Central memory CD8-positive, alpha-beta T cell (primary cell): ENCODE measurements at places on chromosomes 6 and 20.
A peak's percentile ranks its signal among the peaks of the same experiment; 100 is the strongest.

DNA sequence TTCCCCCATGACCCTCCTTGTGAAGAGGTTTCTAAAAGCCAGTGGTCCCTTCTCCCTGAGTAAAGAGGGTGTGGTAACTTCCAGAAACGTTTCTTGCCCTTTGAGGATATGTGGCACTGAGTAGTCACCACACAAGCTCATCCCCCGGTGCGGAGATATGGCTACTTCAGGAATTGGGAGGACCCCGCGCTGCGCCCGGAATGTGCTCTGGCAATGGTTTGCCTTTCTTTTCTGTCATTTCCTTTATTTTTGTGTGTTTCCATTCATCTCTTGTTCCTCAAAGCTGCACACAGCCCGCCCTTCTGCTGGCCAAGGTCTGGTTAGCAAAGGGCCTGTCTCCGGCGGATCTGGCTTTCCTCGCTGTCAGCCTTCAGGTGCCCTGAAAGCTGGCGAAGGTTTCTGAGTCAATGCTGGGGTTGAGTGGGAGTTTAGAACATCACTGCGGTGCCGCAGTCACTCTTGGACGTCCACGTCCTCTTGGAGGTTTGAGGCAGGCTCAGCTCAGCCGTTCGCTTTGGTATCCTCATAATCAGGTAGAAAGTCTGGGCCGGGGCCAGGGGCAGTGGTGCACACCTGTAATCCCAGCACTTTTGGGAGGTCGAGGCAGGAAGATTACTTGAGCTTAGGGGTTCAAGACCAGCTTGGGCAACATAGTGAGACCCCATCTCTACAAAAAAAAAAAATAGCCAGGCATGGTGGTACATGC lies 67.2 kb downstream of the TCP11 start:
- no peak overlapping the region for H3K4me3 ChIP-seq
- H3K4me1 ChIP-seq: no peaks in the 10 kb centered on the region
- H3K27ac ChIP-seq: no peak overlapping the region
- H3K27me3 ChIP-seq: no peaks in the 10 kb centered on the region
- no peak for DNase-seq
- peaks cover 7% of the 10 kb centered on the region for H3K36me3 ChIP-seq

- H3K4me3 ChIP-seq: no peak overlapping the region
- H3K4me1 ChIP-seq: no peaks in the 10 kb centered on the region
- no peak overlapping the region for H3K27ac ChIP-seq
These were observed 614.2 kb upstream of the CITED2 start for GRCh38 chr6:139988685-139989084.

GRCh38 chr6:72424476-72424875 lies 197.4 kb upstream of the KCNQ5 start:
- no peak for DNase-seq
- H3K27me3 ChIP-seq: peaks cover 38% of the 10 kb centered on the region
- no peaks in the 10 kb centered on the region for H3K36me3 ChIP-seq
- no peaks in the 10 kb centered on the region for H3K4me1 ChIP-seq
- H3K4me3 ChIP-seq: no peak overlapping the region

DNA sequence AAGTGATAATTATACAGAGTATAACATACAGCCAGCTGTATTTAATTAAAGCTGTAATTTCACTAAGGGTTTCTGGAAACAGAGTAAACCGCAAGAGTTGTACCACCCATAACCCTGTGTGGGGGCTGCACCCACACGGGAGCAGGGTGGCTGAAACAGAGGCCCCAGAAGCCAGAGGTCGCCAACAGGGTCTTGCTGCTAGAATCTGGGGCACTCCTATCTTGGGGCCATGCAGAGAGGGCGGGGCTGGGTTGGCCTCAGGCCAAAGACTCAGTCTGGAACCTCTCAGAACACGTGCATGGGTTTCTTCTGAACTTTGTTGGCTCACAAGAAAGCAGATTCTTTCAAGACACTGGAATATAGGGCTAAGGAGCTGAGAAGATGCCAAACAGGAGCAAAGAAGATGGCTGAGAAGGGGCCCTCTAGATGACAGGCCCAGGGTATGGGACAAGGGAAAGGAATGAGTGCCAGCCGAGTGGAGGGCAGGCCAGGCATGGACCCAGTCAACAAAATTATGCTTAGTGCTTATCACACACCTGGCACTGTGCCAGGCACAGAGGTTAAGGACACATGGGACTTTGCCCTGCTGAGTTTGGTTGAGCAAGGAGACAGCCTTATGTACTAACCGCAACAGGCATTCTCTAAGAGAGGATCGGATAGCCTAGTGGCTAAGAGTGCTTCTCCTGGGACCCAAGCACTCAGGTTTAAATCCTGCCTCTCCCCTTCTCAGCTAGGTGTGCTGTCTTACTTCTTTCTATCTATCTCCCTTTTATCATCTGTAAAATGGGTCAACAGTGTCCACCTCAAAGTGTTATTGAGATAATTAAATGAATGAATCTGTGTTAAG lies 96.6 kb upstream of the FOXP4 start:
- no peak overlapping the region for H3K27ac ChIP-seq
- H3K4me1 ChIP-seq: no peaks in the 10 kb centered on the region
- H3K36me3 ChIP-seq: no peaks in the 10 kb centered on the region
- H3K4me3 ChIP-seq: no peak overlapping the region

GRCh38 chr6:37520926-37521325 lies 21.2 kb upstream of the CCDC167 start:
- H3K4me3 ChIP-seq: no peak overlapping the region
- no peak for DNase-seq
- H3K27me3 ChIP-seq: no peaks in the 10 kb centered on the region

DNA sequence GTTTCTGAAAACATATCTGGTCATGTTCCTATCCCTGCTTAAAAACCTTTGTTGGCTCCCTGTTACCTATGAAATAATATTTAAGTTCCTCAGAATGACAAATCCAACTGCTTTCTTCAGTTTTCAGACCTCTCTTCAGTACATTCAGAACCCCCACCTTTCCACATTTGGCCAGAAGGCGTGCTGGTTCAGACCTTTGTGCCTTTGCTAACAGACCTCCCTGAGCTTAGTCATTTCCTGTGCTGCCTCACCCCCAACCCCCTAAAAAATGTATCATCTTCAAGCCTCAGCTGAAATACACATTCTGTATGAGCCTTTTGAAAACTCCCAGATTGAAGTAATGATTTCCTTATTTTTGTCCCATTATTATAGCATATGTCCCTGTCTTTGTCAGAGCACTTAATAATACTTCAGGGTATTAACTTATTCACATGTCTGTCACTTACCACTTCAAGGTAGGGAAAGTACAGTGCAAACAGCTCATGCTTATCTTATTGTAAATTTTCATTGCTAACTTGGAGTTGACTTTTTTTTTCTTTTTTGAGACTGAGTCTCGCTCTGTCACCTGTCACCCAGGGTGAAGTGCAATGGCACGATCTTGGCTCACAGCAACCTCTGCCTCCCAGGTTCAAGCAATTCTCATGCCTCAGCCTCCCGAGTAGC lies 19.7 kb downstream of the FAM217A start:
- peak overlapping the region; percentile 15 for H3K4me3 ChIP-seq
- DNase-seq: no peak
- H3K4me1 ChIP-seq: peaks cover 14% of the 10 kb centered on the region
- no peaks in the 10 kb centered on the region for H3K27me3 ChIP-seq

DNA sequence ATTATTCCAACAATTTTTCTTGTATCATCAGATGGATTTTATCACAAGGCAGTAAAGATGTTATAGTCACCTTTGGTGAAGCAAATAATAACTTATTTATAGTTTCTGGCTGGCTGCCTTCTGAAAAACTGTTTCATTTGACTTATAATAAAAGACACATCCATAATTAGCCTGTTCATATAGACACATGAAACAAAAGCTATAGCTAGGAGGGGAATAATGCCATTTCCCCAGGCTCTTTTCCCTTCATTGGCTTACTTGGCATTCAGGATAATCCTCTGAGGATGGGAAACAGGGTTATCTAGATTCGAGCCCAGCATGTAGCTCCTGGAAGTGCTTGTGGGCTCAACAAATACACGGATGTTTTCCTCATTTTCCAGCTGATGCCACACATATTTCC lies 17.5 kb downstream of the MMP24 start:
- no peaks in the 10 kb centered on the region for H3K27me3 ChIP-seq
- no peak for DNase-seq
- H3K27ac ChIP-seq: no peak overlapping the region

DNA sequence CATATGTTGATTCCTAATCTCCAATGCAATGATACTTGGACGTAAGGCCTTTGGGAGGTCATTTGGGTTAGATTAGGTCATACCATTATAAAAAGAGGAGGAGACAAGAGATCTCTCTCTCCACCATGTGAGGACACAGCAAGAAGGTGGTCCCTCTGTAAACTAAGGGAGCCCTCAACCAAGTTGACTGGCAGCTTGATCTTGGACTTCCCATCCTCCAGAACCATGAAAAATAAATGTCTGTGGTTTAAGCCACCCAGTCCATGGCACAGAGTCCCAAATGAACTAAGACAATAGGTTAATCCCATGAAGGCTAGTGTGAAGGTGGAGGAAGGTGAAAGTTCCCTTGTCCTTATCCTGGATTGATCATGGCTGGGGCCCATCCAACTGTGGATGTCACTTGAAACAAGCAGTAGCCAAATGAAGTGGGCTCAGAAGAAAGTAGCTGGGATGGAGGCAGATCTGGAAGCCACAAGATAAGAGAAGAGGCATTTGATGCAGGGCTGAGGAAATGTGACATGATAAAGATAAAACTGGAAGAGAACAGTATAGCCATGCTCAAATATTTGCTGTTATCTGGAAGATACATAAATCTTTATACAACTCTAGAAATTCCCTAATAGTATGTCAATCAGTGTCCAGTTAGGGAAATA lies 99.9 kb downstream of the BANF2 start:
- H3K27ac ChIP-seq: no peak overlapping the region
- H3K27me3 ChIP-seq: peaks cover 66% of the 10 kb centered on the region
- DNase-seq: no peak
- peaks cover 4% of the 10 kb centered on the region for H3K36me3 ChIP-seq
- no peak overlapping the region for H3K4me3 ChIP-seq

- DNase-seq: no peak
- no peak overlapping the region for H3K4me3 ChIP-seq
- peaks cover 8% of the 10 kb centered on the region for H3K4me1 ChIP-seq
- no peaks in the 10 kb centered on the region for H3K27me3 ChIP-seq
- H3K36me3 ChIP-seq: peaks cover 4% of the 10 kb centered on the region
These were observed 152.5 kb downstream of the MTHFD1L start for GRCh38 chr6:151018046-151018445.

DNA sequence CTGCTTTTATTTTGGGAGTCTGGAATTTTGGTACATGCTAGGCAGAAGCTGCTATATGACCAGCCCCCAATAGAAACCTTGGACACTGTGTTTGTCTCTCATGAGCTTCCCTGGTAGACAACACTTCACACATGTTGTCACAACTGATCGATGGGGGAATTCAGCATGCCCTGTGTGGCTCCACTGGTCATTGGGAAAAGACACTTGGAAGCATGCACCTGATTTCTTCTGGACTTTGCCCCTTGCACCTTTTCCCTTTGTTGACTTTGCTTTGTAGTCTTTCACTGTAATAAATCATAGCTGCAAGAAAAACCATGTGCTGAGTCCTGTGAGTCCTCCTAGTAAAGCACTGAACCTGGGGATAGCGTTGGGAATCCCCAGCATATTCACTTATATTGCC lies 7.9 kb upstream of the WFDC10A start:
- H3K4me3 ChIP-seq: no peak overlapping the region
- H3K27me3 ChIP-seq: peaks cover 18% of the 10 kb centered on the region
- no peak for DNase-seq
- no peak overlapping the region for H3K27ac ChIP-seq

- H3K4me3 ChIP-seq: no peak overlapping the region
- no peak overlapping the region for H3K27ac ChIP-seq
- peaks cover 1% of the 10 kb centered on the region for H3K36me3 ChIP-seq
- no peak for DNase-seq
These were observed 471.3 kb downstream of the DHX35 start for GRCh38 chr20:39433466-39433865.

DNA sequence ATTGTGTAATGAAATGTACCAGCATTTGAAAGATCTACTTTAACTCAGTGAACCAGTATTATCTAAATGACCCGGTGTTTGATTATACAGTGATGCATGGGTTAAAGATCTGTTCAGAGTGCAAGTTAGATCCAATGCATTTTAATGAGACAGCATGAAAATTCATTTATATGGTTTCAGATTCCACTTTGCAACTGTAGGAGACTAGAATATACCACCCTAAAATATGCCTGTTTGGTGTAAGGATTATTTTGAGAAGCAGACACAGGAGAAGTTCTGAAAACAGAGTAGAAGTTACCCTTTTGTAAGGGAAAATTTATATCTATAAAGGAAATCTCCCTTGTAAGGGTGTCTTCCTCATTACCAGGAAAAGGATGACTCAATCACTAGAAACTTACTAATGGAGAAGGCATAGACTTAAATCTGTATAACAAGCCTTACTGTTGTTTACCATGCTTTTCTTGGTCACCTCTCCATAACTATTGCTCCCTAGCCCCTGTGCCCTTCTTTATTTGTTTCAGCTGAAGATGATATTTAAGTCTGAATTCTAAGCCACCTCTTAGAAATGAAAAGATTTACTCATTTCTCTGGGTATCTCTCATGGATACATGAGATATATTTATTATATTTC lies 105.4 kb downstream of the NCOA3 start:
- no peaks in the 10 kb centered on the region for H3K27me3 ChIP-seq
- peak overlapping the region; percentile 14 for H3K27ac ChIP-seq
- H3K4me1 ChIP-seq: peaks cover 62% of the 10 kb centered on the region
- no peak overlapping the region for H3K4me3 ChIP-seq
- no peak for DNase-seq
